NCI-H774 (cell line): ENCODE measurements at places on chromosomes 4 and X.

DNA sequence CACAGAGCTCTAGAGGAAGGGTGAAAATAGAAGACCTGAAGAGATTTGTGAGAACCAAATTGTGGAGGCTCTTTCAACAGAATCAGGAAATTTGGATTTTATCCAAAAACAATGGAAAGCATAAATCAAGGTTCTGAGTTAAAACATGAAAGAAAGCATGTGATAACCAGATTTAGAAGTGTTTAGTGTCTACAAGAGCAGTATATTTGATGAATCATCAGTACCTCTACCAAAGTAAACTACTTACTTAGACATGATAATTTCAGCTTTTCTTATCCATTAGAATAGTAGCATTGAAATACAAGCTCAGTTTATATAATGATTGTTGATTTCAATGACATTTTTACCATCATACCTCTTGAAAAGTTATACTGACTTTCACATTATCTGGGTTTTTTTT, 25.9 kb upstream of the INTU start:
- no peak for DNase-seq

GRCh38 chr4:5034206-5034605, 14.9 kb upstream of the CYTL1 start:
- no peak for DNase-seq

DNA sequence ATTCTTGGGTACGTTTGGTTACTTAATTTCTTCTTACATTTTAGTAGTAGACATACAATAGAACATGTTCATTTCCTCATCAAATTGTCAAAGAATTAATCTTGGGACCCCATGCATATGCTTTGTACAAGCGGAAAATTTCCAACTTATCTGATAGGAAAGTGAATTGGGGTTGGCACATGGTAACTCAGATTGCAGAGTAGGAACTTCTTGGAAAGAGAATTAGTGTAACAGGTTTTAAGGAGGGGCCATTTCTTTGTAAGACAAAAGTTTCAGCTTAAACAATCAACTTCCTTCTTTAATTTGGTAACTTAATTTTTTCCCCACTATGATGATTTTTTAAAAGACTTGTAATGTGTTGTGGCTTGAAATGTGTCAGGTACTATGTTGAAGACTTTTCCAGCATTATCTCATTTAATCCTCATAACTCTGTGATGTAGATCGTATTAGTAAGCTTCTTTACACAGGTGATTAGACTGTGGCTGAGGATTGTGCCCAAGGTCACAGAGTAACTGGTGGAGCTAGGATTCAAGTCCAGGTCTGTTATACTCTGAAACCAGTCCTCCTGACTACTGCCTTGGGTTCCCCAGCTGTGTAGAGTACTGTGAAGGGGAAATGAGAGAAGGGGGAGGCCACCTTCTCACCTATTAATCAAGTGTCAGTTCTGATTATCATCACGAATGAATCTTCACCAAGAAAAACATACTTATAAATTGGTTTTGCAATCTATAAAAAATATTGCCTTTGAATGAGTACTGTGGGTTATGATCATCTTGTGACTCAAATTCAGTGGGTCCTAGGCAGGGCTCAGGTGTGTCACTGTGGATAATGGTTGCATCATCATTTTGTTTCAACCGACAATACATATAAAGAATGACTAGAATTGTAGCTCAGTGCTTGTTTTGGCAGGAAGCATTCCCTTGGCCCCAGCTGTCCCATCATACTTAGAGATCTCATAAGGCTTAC, 4.3 kb downstream of the GK start:
- no peak for DNase-seq

GRCh38 chr4:145488310-145488709, 6.7 kb downstream of the SMAD1 start:
- no peak for DNase-seq

GRCh38 chr4:93147524-93148212, 680.9 kb upstream of the ATOH1 start:
- no peak for DNase-seq

GRCh38 chr4:177052211-177052934, 257.3 kb upstream of the NEIL3 start:
- no peak for DNase-seq

GRCh38 chrX:69113723-69114122, 51.5 kb downstream of the PJA1 start:
- DNase-seq, result no peak
